Activated CD4-positive, alpha-beta memory T cell treated with anti-CD3 and anti-CD28 coated beads for 36 hours (primary cell): ENCODE measurements at places on chromosomes 2 and 18.

- no peak for DNase-seq
These were observed 234.3 kb upstream of the CYRIA start for GRCh38 chr2:16899958-16900357.

DNA sequence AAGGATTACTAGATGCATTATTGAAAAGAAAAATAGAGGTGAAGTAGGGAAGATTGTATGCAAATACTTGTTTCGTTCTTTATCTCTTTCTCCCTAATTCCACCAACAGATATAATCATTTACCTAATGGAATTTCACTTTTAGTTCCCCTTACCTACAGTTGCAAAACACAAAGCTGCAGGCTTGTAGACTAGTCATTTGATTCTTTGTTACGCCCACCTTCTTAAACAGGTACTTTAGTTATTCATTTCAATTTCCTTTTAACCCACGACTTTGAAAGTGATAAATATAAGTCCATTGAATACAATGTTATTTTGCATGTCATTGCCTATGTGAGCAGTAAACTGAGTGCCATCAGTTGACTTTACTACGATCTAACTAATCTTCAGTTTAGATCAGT lies 3.9 kb upstream of the HRH4 start:
- no peak for DNase-seq

- no peak for DNase-seq
These were observed 42.8 kb downstream of the DLGAP1 start for GRCh38 chr18:4412286-4412685.

DNA sequence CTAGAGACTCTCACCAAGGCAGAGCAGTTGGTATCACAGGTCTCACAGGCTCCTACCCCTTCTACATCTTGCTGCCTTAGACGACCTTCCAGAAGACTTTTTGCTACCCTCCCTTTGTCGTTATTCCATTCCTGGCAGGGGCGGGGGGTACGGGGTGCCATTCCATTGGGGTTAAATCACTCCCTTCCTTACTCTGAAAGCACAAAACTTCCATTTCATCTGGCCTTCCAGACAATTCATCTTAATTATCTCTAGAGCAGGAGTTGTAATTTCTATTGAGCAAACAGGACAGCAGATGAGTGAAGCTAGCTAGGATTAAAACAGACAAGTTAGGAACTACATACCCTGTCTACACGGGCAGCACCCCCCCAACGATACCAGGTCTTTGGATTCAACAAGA lies 276.2 kb upstream of the TANK start:
- DNase-seq: no peak

DNA sequence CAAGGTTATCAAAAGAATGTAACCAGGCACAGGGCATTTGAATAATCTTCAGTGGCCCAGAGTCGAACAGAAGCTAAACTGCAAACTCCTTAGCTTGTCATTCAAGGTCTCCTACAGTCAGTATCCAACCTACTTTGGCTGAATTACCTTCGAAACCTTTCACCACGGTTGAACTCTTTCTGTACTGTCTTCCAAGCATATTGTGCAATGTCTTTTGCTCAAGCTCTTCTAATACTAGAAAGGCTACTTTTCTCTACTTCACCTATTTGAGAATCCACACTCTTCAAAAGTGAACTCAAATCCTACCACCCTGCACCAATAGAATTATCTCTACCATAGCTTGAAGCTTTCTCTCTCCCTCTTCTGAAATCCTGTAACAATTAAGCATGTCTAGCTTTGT lies 142.9 kb downstream of the NR4A2 start:
- DNase-seq: no peak
